ENCODE measurements at places on chromosomes 6 and 20.

GRCh38 chr6:138727182-138727581, 46.4 kb upstream of the CCDC28A start:
- DNase-seq, result no peak

DNA sequence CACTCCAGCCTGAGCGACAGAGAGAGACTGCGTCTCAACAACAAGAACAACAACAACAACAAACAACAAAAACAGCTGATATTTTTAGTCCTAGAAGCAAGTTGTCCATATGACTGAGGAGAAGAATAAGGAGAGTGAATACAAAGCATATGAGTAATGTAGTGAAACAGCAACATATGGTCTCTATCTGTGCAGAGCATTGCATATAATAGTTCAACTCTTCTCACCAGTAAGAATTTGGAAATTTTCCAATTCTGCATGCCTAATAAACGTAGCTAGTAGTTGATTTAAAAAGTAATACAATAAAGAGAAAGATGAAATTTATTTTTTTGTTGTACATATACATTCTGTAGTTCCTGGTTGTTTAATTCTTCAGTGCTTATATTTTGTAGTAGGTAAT, 129.7 kb upstream of the FAM83B start:
- DNase-seq, result no peak

GRCh38 chr6:48624631-48625030, 513.6 kb upstream of the PTCHD4 start:
- DNase-seq, result no peak

- no peak for DNase-seq
Measured at GRCh38 chr20:61621035-61621730, 369.1 kb downstream of the CDH4 start.

GRCh38 chr20:52104546-52105441, 86.8 kb downstream of the ZFP64 start:
- no peak for DNase-seq

DNA sequence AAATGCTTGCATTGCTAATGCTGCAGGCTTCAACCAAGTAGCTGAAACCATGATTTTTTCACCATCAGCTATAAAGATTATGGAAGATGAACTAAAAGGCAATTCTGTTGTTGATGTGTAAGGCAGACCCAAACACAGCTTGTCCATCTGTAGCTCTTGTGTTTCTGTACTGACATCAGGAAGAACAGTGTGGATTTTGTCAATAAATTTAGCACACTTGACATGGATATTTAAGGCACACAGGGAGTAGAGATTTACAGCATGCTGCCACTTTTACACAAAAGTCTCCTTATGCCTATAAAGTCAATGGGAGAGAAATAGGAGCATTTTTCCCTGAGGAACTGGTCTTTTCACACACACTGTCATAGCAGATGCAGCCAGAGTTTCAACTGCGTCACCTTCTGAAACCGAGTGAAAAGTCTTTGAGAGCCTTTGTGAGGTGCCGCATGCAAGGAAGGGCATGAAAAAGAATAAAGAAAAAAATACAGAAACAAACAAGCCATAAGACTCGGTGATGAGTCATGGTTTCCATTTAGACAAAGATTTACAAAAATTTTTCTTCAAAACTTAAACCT, 261.4 kb upstream of the TFAP2D start:
- DNase-seq, result no peak
